ENCODE measurements at places on chromosomes 7 and 10.

DNA sequence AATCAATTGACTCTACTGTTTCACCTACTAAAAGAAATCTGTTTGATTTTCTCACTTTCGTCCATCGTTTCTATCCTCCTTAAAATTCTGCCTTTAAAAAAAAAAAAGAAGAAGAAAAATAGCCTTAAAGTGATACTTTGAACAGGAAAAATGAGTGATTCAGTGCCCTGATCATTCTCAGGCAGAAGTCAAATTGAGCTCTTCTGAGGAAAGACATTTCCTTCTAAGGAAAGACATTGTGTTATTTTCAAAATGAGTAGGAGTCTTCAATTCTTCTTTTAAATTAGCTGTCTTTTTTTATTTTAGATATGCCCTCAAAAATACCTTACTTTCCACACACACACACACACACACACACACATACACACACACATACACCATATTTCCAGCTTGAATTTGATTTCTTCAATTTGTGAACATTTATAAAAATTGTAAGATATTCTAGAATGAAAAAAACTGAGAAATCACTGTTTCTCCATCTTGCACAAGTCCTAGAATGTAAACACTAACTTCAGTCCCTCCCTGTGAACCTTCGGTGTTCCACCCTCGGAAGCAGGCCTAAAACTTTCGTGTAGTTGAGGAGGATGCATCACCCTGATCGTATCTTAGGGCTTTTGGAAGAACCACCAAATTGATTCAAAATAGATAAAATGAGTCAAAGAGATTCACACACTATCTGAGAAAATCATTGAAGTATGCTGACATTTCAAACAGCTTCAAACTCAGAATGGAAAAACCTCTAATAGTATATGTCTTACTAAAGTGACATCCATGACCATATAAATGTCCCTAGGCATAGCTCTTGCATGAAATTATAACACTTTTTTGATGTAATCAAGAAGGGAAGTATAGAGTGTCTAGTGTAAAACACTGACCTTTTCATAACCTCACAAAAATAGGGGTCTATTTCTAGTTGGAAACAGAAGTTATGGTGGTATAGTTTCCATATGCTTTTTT is 270.8 kb downstream of the GATA3 start:
- DNase-seq: no peak

DNA sequence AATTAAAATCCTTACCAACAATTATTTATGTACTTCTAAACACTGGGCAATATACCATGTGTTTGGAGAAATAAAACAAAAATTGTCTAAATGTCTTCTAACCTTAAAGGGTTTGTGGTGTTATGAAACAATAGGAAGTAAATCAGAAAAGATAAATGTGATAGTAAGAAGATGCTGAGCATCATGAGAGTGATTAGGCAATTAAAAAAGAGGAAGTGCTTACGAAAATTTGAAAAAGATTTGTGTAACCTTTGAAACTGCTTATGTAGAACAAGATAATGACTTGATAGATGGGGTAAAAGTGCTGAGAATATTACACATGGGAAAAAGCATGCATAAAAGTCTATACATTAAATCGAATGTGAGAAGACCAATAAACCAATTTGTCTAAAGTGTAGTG is 573.4 kb upstream of the CNTNAP2 start:
- DNase-seq: no peak

DNA sequence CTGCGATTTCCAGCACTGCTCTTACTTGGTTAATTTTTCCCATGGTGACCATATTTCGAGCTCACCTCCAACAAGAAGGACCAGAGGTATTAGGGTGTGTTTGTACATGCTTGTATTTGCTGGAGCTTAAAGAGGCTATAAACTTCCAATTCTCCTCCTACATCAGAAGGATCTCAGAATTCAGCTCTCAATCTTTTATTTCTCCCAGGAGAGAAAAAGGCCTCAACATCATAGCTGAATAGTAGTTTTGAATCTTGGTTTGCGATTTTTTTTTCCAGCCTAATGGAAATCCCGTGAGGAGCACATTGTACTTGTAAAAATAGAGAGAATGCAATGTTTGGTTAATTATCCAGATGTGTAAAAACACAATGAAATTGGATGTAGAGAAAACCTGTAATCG is 69.7 kb downstream of the CPVL start:
- no peak for DNase-seq

GRCh38 chr7:27901028-27901760 is 161.2 kb downstream of the TAX1BP1 start:
- no peak for DNase-seq

DNA sequence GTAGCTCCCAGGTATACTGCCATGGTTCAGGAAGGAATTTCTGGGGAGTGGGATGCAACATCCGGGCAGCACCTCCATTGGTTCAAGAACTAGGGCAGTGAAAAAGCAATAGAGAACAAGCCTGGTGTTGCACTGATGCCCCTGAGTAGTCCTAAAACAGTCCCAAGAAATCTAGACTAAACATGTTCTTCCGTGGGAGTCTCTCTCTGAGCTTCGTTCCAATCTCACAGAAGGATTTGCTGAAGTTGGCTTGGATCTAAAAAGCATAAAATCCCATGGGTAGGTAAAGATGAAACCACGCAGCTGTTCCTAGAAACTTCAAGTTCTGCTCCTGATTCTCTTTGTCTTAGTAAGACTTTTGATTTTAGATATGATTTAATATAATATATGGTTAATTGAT is 154.5 kb downstream of the PLXDC2 start:
- no peak for DNase-seq

- DNase-seq: no peak
Measured at GRCh38 chr7:696812-697551, 29.5 kb upstream of the DNAAF5 start.

- no peak for DNase-seq
Measured at GRCh38 chr10:90197766-90198165, 496.4 kb downstream of the KIF20B start.

GRCh38 chr10:59829024-59829423 is 75.8 kb upstream of the MRLN start:
- no peak for DNase-seq

DNA sequence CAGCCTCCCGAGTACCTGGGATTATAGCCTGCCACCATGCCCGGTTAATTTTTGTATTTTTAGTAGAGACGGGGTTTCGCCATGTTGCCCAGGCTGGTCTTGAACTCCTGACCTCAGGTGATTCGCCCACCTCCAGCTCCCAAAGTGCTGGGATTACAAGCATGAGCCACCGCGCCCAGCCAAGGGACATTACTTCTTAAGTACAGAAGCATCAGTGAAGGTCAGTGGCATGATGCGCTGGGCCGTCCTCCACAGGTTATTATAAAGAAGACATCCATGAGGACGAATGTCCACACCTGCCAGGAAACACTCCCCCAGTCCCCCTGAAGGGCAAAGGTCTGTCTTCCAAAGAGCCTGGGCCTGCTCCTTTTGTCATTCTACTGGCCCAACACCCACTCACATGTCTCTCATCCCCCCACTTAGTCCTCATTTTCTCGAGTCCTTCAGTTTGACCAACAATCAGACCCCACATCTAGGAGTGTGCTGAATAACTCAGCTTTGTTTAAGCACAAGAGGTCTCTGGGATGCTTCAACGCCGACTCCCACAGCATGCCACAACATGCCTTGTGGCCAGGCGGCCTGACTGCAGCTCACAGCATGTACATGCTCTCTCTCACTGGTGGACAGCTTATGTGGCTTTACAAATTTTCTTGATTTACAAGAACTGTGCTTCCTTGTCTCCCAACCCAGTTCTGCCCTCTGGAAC is 73.0 kb downstream of the CTBP2 start:
- no peak for DNase-seq

GRCh38 chr7:105131033-105131656 is 117.1 kb downstream of the KMT2E start:
- DNase-seq: no peak

DNA sequence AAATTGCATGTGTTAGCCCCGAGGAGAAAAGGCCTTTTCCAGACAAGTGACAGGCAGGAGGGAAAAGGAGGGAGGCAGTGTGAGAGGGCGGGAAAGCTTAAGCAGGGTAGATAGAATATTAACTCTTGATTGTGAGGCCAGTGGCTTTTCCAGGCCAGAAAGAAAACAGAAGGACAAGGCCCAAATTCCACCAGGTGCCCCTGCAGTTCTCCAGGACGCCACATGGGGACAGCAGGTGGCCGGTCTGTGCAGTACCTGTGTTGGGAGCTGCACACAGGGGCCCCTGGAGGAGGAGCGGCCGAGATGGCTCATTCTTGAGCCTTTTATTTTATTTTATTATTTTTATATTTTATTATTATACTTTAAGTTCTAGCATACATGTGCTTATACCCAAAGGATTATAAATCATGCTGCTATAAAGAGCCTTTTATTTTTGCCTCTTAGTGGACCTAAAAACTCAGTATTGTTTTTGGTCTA is 141.3 kb upstream of the KLF14 start:
- DNase-seq: no peak

DNA sequence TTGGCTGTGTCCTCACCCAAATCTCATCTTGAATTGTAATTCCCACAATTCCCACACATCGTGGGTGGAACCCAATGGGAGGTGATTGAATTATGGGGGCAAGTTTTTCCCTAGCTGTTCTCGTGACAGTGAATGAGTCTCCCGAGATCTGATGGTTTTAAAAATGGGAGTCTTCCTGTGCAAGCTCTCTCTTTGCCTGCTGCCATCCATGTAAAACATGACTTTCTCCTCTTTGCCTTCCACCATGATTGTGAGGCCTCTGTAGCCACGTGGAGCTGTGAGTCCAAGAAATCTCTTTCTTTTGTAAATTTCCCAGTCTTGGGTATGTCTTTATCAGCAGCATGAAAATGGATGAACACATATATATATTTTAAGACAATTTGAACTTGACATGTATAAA is 285.4 kb downstream of the BAMBI start:
- DNase-seq: no peak

DNA sequence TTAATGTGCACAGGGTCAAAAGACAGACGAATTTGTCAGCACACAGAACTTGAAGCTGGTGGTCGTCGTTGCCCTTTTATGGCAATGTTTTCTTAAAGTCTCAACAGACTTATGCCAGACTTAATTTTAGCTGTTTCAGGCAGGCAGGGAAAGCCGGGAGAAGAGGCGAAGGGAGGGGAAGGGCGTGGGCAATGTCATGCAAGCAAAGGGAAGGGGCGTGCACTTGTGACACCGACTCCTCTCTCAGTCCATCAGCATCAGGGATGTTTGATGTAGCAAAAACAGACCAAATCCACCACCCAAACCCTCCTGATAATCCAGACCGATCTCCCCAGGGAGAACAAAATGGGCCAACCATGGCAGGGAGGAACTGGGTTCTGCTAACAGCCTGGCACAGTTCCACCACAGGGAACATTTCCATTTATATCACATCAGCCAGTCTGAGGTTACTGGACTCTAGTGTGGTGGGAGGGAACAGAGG is 118.1 kb upstream of the RHEB start:
- DNase-seq: no peak

DNA sequence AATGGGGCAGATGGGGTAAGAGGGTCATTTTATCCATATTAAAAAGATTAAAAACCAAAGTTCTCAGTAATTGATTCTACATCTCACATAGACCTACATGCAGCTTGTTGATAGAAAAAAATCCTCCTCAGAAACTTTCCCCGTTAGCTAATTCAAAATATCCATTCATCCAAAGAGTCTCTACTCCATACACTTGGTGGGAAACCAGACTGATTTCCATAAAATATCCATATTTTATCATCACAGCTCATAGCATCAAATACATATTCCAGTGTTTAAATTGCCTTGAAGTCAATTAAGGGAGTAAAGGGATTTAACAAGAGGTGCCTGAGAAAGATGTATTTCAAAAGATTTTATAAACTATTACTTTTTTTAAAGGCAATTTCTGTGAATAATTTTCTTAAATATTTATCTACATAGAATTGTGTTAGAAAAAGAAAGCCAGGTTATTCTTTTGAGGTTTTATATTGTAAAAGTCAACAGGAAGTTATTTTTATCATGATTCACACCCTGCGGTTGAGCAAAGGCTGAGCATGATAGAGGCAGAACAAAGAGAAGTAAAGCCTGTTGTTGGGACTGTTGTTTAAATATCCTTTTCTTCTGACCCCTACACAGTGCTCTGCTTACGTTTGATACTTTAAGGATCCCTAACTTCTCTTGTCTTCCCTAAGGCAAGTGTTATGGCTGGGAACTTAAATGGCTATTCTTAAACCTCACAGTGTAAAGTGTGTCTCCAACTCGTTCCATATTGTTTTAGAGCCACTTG is 266.7 kb downstream of the PRKG1 start:
- no peak for DNase-seq

GRCh38 chr10:74262856-74263255 is 111.8 kb downstream of the ADK start:
- no peak for DNase-seq

DNA sequence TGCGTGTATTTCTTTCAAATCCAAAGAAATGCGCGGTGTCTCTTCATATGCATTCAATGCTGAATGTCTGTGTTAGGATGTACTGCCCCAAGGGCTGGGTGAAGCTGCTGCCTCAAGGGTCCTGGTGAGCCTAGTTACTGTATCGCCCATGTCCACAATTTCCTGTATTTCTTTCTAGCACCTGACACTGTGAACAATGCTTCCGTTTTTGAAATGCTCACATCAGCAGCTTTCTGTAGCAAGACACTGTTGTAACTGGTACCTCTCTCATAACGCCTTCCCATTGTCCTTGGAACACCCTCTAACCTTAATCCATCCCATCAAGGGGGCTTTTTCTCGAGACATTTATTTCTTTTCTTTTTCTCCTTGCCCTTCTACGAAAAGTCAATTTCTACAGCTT is 25.1 kb downstream of the NRP1 start:
- no peak for DNase-seq

GRCh38 chr7:5363729-5364128 is 59.9 kb downstream of the TNRC18 start:
- DNase-seq: no peak

DNA sequence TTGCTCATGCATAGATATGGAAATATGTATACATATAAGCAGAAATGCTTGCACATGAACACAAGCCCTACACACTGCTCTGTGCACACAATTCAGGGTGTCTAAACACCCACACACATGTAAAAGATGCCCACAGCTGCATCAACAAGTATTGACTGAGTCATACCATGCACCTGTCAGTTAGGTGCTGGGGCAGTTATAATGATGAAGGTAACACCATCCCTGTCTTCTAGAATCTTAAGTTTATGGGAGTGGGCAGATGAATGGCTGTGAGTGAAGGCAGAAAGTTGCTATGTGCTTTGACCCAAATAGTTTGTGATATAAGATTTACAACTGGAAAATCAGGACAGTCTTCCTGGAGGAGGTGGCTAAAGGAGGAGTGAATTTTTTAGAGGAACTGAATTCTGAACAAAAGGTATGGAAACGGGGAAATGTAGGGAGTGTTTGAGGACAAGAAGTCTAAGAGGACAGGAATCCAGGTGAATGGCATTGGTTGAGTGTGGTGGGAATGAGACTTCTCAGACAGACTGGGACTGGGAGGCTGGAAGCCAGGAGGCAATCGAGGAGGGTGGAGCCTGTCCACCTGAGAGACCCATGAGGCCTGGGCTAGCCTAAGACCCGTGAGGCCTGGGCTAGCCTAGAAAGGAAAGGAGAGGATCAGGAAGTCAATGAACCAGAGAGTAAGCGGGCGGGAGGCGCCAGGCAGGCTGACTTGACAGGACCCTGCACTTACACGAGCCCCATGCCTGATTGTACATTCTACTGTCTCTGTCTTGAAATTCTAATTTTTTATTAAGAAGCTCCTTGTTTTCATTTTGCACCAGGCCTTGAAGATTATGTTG is 20.7 kb downstream of the POLL start:
- no peak for DNase-seq

- DNase-seq: no peak
Measured at GRCh38 chr10:76428551-76429367, 997.3 kb downstream of the LRMDA start.

GRCh38 chr10:69612760-69613159 is 17.3 kb upstream of the FAM241B start:
- DNase-seq: no peak

All from activated CD4-positive, alpha-beta T cell treated with anti-CD3 and anti-CD28 coated beads for 24 hours (primary cell).